Neural progenitor cell (in vitro differentiated cells): ENCODE measurements at places on chromosomes 16 and 17. TPM values are rescaled to one million over a fixed set of nuclear protein-coding genes. Genes with fewer than 3 reads are reported as not detected.

Gene ZNF287
- 8.7 and 14.5 TPM in 2 replicates for total RNA-seq

Gene KRT28
- not detected in 2 replicates for total RNA-seq

Gene CD300LB
- not detected in 2 replicates for total RNA-seq

Gene OTOP2
- total RNA-seq, result not detected in 2 replicates

Gene SEPTIN1
- 1.1 TPM in 1 of 2 replicates, not detected in the other for total RNA-seq

Gene SLC6A4
- total RNA-seq, result 0.25 TPM in 1 of 2 replicates, not detected in the other

Gene SLC47A1
- 1.9 and 2.1 TPM in 2 replicates for total RNA-seq

Gene OR2C1
- total RNA-seq, result not detected in 2 replicates

Gene GPRC5C
- 13.5 and 42.0 TPM in 2 replicates for total RNA-seq

DNA sequence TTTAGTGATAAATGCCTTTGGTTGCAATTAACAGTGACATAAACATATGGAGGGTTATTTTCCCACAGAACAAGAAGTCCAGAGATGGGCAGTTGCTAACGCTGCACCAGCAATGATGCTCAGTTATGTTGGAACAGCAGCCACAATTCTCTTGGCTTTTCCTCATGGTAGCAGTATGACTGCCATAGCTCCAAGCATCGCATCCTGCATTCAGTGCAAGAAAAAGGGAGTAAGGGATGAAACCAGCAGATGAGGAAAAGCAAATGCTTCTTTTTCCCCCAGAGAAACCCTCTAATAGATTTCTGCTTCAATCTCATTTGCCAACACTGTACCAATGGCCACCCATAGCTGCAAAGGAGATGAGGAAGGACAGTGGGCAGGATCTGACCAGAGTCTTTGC lies 13.0 kb upstream of the ZCCHC14 start:
- no peaks in the 10 kb centered on the region for H3K36me3 ChIP-seq
- H3K4me3 ChIP-seq, result no peak overlapping the region
- H3K27me3 ChIP-seq, result no peaks in the 10 kb centered on the region
- no peak for DNase-seq
- no peak overlapping the region for H3K27ac ChIP-seq

GRCh38 chr17:76873856-76874255 lies 5.7 kb downstream of the MGAT5B start:
- H3K4me1 ChIP-seq, result peaks cover 6% of the 10 kb centered on the region
- no peaks in the 10 kb centered on the region for H3K36me3 ChIP-seq
- DNase-seq, result no peak
- no peak overlapping the region for H3K27ac ChIP-seq

DNA sequence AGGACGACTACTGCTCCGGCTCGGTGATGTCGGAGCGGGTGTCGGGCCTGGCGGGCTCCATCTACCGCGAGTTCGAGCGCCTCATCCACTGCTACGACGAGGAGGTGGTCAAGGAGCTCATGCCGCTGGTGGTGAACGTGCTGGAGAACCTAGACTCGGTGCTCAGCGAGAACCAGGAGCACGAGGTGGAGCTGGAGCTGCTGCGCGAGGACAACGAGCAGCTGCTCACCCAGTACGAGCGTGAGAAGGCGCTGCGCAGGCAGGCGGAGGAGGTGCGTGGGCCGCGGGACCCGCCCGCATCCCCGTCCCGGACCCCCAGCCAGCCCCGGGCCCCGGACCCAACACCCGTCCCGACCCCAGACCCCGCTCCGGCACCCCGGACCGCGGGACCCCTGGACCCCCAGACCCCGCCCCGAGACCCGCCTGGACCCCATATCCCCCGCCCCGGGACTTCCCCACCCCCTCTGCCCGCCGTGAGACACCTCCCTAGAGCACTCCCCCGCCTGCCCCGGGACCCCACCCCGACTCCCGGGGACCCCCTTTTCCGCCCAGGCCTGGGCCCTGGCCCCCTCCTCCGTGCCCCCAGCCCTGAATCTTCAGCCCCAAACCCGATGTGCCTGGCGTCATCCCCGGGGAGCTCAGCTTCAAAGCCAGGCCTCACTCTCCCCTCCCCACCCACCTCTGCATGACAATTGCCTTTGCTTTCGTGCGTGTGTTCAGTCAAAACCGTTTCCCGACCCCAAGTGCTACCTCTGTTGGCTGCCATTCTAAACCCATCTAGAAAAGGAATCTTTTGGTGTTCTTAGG lies 594 bp downstream of the MAPK8IP3 start:
- no peaks in the 10 kb centered on the region for H3K36me3 ChIP-seq
- no peak overlapping the region for H3K27ac ChIP-seq
- H3K27me3 ChIP-seq, result no peaks in the 10 kb centered on the region
- DNase-seq, result peak; percentile 44
- peak overlapping the region; percentile 79 for H3K4me3 ChIP-seq

- no peak for DNase-seq
- H3K36me3 ChIP-seq, result peaks cover 13% of the 10 kb centered on the region
- H3K27ac ChIP-seq, result no peak overlapping the region
- H3K27me3 ChIP-seq, result peaks cover 18% of the 10 kb centered on the region
Observed at GRCh38 chr16:66752958-66753357, 1.5 kb upstream of the DYNC1LI2 start.

- H3K4me3 ChIP-seq, result no peak overlapping the region
- no peak for DNase-seq
- no peak overlapping the region for H3K27ac ChIP-seq
- no peaks in the 10 kb centered on the region for H3K36me3 ChIP-seq
- no peaks in the 10 kb centered on the region for H3K27me3 ChIP-seq
Observed at GRCh38 chr17:77144227-77144626, 3.5 kb downstream of the SEC14L1 start.

DNA sequence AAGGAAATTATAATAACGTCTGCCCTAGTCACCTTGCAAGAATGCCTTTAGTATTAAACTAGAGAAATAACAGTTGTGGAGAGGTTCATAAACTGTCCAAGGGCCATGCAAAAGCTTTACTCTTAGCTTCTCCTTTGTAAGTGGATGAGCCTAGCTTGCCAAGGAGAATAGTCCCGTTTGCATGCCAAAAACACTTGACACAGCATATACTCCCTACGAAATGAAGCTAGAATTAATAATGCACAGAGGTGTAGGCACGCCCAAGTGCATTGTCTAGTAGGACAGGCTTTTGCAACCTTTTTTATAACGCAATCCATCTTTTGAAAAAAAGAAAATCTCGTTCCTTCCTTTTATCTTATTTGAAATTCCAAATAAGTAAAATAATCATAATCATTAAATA lies 12.8 kb upstream of the CDRT4 start:
- DNase-seq, result no peak
- no peaks in the 10 kb centered on the region for H3K36me3 ChIP-seq
- H3K4me1 ChIP-seq, result no peaks in the 10 kb centered on the region
- no peaks in the 10 kb centered on the region for H3K27me3 ChIP-seq

GRCh38 chr16:24853830-24854229 lies 8.1 kb downstream of the SLC5A11 start:
- no peaks in the 10 kb centered on the region for H3K4me1 ChIP-seq
- no peak overlapping the region for H3K27ac ChIP-seq
- H3K4me3 ChIP-seq, result no peak overlapping the region
- no peak for DNase-seq

DNA sequence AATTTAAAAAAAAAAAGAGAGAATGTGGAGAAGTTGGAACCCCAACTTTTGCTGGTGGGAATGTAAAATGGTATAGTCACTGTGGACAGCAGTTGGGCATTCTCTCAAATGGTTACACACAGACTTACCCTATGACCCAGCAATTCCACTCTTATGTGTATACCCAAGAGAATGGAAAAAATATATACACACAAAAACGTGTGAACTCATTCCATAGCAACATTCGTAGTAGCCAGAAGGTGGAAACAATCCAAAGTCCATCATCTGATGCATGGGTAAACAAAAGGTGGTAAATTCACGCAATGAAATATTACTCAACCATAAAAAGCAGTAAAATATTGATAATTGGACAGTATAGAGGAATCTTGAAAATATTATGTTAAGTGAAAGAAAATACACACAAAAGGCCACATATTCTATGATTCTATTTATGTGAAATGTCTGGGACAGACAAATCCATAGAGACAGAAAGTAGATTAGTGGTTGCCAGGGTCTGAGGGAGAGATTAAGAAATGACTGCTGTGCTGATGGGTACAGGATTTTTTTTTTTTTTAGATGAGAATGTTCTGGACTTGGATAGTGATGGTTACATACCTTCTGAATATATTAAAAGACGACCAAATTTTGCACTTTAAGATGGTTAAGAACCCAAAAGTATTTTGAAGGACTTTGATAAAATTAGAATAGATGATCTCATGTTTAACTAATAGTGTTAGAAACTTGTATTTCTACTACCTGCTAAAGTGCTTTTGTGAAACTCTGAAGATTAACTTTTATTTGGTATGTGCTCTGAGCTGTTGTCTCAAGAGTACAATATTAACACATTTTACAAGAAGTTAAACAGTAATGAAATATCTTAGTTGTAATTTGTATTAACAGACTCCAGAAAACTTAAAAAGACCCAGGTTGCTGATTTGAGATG lies 60.9 kb downstream of the MRTFB start:
- H3K4me3 ChIP-seq, result no peak overlapping the region
- H3K27me3 ChIP-seq, result no peaks in the 10 kb centered on the region
- no peak overlapping the region for H3K27ac ChIP-seq
- DNase-seq, result no peak
- H3K36me3 ChIP-seq, result no peaks in the 10 kb centered on the region

- DNase-seq, result no peak
- no peak overlapping the region for H3K27ac ChIP-seq
- H3K4me3 ChIP-seq, result no peak overlapping the region
- no peaks in the 10 kb centered on the region for H3K36me3 ChIP-seq
- no peaks in the 10 kb centered on the region for H3K27me3 ChIP-seq
Observed at GRCh38 chr17:43328650-43329049, 70.1 kb upstream of the ARL4D start.

DNA sequence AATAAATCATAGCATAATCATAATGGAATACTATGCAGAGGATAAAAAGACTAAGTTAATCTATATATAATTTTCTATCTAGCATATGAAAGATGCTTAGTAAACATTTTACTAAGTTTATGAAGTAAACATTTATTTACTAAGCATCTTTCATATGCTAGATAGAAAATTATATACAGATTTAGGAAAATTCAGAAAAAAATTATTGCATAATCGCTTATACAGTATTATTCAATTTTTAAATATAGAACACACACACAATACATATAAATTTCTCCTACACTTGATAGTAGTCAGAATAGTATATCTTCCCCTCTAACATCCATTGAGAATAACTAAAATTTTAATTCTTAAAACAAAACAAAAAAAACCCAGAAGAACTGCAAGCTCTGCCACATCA lies 110.8 kb downstream of the CA4 start:
- H3K27me3 ChIP-seq, result no peaks in the 10 kb centered on the region
- peaks cover 6% of the 10 kb centered on the region for H3K4me1 ChIP-seq
- H3K4me3 ChIP-seq, result no peak overlapping the region
- H3K36me3 ChIP-seq, result no peaks in the 10 kb centered on the region
- no peak overlapping the region for H3K27ac ChIP-seq

- DNase-seq, result no peak
- H3K4me3 ChIP-seq, result no peak overlapping the region
- no peaks in the 10 kb centered on the region for H3K36me3 ChIP-seq
- H3K27ac ChIP-seq, result no peak overlapping the region
Observed at GRCh38 chr17:67098006-67098405, 53.7 kb downstream of the CACNG1 start.

DNA sequence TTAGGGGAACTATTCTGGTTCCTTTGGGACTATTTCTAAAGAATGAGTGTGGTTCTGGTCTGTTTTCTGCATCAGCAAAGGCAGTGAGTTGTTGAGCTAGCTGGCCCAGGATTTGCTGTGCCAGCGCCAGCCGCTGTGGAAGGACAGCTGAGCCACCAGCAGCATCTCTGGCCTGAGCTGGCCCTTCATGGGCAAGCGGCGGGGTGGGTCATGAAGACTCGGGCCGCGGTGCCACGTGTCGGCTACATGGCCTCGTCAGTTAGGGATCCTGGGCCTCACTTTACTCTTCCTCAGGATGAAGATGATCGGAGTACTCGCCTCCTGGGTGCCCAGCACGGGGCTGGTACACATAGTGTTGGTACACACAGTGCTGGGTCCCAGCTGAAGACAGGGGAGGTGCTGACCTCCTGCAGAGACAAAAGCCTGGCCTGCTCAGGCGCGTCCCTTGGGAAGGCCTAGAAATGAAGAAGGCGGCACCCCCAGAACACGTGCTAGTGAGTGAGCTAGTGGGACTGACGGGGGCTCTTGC lies 17.9 kb upstream of the FAAP100 start:
- H3K27ac ChIP-seq, result no peak overlapping the region
- DNase-seq, result no peak
- H3K36me3 ChIP-seq, result no peaks in the 10 kb centered on the region
- no peak overlapping the region for H3K4me3 ChIP-seq

- H3K27ac ChIP-seq, result no peak overlapping the region
- H3K4me1 ChIP-seq, result peaks cover 23% of the 10 kb centered on the region
- H3K27me3 ChIP-seq, result no peaks in the 10 kb centered on the region
Observed at GRCh38 chr17:29149431-29150064, 30.6 kb downstream of the MYO18A start.

- H3K4me1 ChIP-seq, result peaks cover 19% of the 10 kb centered on the region
- no peak overlapping the region for H3K27ac ChIP-seq
- no peak for DNase-seq
- no peak overlapping the region for H3K4me3 ChIP-seq
Observed at GRCh38 chr17:2089021-2089422, 34.1 kb downstream of the HIC1 start.

DNA sequence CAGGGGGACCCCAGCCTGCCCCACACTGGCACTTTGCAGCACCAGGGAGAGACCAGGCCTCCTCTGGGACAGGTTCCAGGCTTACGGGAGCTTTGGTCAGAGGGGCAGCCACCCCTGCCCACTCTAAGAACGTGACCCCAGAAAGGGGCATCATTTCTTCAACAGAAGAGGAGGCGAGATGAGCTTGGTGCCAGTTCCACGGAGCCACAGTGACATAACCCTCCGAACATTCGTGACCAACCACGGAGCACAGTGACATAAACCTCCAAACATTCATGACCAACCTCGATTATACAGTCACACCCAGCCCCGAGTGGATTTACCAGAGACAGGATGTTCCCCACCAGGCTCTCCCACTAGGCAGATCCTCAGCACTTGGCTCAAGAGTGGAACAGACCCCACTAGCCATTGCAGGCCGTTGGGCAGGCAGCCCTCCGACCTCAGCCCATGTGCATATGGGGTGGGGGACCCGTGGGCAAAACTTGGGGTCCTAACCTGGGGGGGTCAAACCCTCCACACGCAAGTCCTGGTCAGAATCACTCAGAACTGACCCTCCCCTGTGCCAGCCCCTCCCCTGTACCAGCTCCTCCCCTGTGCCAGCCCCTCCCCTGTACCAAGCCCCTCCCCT lies 112.9 kb downstream of the METRNL start:
- H3K4me1 ChIP-seq, result no peaks in the 10 kb centered on the region
- no peak overlapping the region for H3K27ac ChIP-seq
- H3K27me3 ChIP-seq, result no peaks in the 10 kb centered on the region
- no peaks in the 10 kb centered on the region for H3K36me3 ChIP-seq
- no peak for DNase-seq
- H3K4me3 ChIP-seq, result no peak overlapping the region
